ENCODE measurements at places on chromosomes 4 and X.

DNA sequence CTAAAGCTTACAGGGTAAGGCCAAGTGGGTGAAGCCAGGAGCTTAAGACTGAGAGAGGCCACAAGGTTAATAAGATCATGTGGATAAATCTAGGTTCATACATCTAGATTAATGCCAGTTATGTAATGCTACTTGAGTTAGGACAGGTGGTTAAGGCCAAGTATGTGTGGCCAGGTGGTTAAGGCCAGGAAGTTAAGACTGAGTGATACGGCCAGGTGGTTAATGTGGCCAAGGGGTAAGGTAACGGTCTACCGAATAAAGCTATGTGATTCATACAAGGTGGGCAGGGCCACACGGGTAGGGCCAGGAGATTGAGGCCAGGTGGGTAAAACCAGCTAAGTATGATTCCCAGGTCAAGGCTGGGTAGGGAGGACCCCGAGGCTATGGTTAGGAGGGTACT lies 223.0 kb downstream of the TACR3 start:
- no peak for DNase-seq

GRCh38 chr4:105148356-105148755 lies 1.7 kb downstream of the TET2 start:
- no peak for DNase-seq

GRCh38 chr4:11436673-11437072 lies 8.0 kb upstream of the HS3ST1 start:
- DNase-seq = no peak

- DNase-seq = no peak
These were observed 3.8 kb downstream of the CD99 start for GRCh38 chrX:2694914-2695267.

DNA sequence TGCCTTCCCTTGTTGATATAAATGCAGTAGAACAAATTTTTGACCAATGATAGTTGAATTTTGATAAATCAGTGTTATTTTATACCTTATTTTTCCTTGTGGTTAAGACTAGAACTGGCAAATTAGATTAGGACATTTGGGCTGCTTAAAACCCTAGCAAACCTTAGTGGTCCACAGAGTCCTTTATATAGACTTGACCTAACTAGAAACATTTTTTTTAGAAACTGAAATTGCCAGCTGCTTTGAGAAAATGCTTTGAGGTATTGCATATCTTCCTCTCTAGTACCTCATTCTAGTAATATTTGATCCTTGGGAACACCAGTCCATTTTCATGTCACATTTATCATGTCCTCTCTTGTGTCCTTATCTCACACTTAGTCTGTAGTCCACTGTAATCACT lies 580.3 kb downstream of the FSTL5 start:
- no peak for DNase-seq

- DNase-seq = no peak
These were observed 60.8 kb downstream of the SHROOM2 start for GRCh38 chrX:9847071-9847470.

DNA sequence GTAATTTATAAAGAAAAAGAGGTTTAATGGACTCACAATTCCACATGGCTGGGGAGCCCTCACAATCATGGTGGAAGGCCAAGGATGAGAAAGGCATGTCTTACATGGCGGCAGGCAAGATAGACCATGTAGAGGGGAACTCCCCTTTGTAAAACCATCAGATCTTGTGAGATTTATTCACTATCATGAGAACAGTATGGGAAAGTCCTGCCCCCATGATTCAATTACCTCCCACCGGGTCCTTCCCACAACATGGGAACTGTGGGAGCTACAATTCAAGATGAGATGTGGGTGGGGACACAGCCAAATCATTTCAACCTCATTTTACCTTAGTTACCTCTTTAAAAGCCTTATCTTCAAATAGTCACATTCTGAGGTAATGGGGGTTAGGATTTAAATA lies 30.9 kb upstream of the ELOVL6 start:
- DNase-seq = no peak

GRCh38 chr4:155173371-155173770 lies 35.1 kb upstream of the NPY2R start:
- no peak for DNase-seq

DNA sequence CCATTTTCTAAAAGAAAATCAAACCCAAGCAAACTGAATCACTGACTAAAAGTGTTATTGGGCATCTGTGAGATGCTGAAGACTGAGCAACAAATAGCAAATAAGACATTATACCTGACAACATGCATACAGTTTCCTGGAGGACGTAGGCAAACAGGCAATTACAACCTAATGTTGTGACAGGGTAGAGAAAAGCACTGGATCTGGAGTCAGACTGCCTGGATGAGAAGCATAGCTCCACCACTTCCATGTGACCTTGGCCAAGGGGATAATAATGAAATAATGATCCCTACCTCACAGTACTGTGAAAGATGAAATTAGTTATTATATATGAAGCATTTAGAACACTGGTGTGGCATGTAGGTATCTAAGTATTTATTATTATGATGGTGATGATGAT lies 2.7 kb downstream of the SPINK2 start:
- no peak for DNase-seq

- DNase-seq = no peak
These were observed 100.2 kb downstream of the MAB21L2 start for GRCh38 chr4:150682126-150682525.

GRCh38 chr4:66091786-66092185 lies 421.5 kb upstream of the EPHA5 start:
- no peak for DNase-seq

GRCh38 chr4:141240671-141241070 lies 20.0 kb downstream of the ZNF330 start:
- no peak for DNase-seq

DNA sequence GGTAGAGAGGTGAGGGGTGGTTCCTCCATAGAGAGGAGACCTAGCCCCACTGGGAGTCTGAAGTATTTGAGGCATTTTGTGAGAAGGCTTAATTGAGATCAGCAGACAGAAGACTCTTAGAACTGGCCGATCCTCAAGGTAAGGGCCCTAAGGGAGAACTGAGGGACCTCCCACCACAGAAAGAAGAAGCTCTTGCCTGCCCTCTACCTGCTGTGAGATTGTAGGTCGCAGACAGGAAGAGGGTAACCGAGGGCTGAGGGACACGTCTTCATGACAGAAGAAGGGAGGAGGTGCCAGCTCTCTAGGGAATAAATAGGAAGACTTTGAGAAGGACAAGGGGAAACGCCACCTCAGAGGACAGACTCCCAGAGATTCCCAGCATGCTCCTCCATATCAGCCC lies 24.1 kb upstream of the MAGEC1 start:
- DNase-seq = no peak

DNA sequence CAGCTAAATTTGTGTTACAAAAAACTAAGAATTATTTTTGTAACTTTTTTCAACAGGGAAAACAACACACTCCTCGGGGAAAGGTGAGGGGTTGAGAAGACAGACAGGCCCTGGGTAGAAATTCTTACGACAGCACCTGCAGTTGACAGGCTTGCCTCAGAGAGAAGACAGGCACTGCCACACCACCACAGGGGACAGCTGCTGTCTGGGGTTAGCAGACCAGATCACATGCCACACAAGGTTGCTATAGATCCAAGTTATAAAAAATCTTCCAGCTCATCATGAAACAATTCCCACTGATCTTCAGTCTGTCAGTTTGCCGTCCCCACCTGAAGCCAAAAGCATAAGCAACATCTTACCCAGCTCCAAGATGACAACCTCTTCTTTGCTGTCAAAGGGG lies 143.2 kb upstream of the ZCCHC13 start:
- DNase-seq = no peak

- no peak for DNase-seq
These were observed 67.1 kb downstream of the PRDM5 start for GRCh38 chr4:120855307-120856001.

- no peak for DNase-seq
These were observed 325.7 kb downstream of the TLL1 start for GRCh38 chr4:166198516-166199310.

GRCh38 chrX:136193771-136194170 lies 46.4 kb downstream of the FHL1 start:
- DNase-seq = no peak

DNA sequence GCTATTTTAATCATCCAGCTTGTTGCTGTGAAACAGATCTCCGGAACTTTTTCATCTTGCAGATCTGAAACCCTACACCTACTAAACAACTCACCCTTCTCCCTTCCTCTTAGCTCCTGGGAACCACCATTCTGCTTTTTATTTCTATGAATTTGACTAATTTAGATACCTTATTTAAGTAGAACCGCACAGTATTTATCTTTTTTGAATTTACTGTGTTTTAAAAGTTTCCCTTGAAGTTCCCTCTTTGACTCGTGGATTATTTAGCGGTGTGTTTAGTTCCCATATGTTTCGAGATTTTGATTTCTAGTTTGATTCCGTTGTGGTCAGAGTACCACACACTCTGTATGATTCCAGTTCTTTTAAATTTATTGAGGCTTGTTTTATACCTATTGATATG lies 44.6 kb downstream of the EIF2S3 start:
- no peak for DNase-seq

- no peak for DNase-seq
These were observed 13.0 kb downstream of the CORIN start for GRCh38 chr4:47824840-47825239.

GRCh38 chr4:100823993-100824323 lies 306.1 kb upstream of the EMCN start:
- no peak for DNase-seq

- peak; percentile 49 for DNase-seq
These were observed 851 bp downstream of the POLR2B start for GRCh38 chr4:56979421-56980072.
